Activated CD8-positive, alpha-beta memory T cell treated with anti-CD3 and anti-CD28 coated beads for 1 hour (primary cell): ENCODE measurements at places on chromosomes 3 and 15.

- DNase-seq: no peak
Measured at GRCh38 chr3:144241404-144241803, 269.8 kb downstream of the DIPK2A start.

- DNase-seq: no peak
Measured at GRCh38 chr3:56836276-56837163, 34.8 kb upstream of the ARHGEF3 start.

GRCh38 chr15:71809346-71809745 is 1.0 kb upstream of the NR2E3 start:
- DNase-seq: no peak

DNA sequence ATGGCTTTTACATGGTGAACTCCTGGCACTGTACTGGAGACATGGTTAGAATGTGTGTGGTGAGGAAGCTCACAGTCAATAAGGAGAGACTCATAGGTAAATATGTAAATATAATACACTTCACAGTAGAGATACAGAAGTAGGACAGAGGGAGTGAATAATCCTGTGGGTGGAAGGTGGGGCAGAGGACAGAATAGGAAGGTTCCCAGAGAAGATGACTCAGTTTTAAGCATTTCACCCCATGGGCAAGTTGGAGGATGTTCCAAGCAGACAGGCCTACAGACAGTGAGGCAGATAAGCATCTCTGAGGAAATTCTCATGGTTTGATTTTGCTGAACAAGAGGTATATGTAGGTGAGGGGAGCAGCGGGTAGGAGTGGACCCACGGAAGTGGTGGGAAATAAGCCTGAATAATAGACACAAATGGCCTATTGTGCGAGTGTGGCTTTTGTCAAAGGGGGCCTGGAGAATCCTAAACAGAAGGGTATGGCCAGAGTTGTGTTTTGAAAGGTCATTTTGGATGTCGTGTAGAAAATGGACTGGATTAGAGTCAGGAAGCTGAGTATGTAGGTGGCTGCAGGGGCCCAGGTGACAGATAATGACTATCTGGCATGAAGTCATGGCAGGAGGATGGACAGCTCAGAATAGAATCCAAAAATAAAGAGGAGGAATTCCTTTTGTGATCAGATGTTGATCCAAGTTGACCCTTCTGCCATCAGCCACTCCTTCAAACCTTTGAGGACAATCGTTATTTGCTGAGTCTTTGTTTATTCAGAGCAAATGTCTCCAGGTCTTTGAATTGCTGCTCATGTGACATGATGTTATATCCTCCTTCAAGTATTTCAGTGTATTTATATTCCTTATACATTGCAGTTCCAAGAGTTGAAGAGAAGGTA is 97.3 kb upstream of the THRB start:
- no peak for DNase-seq

DNA sequence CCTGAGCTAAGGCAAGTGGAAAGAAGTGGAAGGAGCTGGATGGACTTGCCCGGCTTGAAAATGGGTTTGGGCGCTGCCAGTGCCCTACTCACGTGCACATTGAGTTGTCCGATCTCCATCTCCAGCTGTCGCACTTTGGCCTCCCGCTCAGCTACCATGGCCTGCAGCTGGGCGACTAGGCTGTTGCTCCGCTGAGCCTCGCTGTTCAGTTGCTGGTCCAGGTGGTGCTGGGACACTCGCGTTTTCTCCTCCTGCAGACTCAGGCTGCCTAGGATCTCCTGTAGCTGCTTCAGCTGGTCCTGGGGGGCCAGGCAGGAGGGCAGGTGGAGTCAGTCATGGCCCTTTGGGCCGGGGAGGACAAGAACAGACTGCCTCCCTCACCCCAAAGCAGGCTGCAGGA is 33.0 kb upstream of the HHATL start:
- DNase-seq: no peak

DNA sequence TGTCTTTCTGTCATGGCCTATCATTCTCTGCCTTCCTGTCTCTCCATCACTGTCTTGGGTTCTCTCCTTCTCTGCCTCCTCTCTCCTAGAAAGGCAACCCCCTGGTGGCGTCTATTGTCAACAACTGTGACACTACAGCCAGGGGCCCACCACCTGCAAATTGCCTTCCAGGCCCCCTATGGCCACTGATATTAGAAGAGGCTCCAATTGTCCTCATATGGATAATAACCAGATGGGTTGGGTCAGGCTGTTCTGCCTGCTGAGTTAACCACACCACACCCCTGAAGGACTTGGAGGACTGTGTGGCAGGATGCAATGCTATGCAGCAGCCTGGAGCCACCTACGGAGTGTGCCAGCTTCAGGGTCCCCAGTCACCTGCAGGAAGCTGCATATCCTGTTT is 665.0 kb downstream of the NTRK3 start:
- DNase-seq: no peak

DNA sequence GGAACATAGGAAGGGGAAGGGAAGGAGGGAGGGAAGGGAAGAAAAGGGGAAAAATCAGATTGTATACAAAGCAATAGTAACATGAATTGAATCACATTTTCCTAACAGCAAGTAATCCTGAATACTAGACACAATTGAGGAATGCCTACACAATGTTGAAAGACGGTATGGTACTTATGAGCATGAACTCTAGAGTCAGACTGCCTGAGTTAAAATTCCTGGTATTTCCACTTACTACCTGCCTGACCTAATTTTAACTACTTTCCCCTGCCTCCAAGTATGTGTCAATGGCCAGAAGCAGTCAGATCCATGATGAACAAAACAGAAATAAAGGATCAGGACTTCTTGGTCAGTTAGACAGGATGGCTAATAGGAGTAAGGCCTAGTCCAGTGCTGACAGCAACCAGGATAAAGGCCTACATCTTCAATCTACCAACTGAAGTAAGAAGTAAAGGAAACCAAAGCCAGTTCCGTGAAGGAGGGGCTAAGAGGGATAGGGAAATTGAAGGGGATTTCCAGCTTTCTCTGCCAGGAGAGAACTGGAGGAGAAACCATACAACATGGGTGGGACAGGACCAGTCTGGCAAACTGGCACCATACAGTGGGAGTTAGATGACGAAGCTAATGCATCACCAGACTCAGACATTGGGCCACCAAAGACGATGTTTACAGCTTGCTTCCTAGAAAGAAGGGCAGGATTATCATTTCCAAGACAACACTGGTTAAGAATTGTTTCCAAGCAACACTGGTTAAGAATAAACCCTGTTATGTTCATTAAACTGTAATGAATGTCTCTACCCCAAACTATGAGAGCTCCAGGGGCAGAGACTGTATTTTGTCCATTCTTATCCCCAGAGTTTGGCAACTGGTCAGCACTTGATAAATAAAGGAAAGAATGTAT is 151.6 kb upstream of the UBE2E2 start:
- DNase-seq: no peak

DNA sequence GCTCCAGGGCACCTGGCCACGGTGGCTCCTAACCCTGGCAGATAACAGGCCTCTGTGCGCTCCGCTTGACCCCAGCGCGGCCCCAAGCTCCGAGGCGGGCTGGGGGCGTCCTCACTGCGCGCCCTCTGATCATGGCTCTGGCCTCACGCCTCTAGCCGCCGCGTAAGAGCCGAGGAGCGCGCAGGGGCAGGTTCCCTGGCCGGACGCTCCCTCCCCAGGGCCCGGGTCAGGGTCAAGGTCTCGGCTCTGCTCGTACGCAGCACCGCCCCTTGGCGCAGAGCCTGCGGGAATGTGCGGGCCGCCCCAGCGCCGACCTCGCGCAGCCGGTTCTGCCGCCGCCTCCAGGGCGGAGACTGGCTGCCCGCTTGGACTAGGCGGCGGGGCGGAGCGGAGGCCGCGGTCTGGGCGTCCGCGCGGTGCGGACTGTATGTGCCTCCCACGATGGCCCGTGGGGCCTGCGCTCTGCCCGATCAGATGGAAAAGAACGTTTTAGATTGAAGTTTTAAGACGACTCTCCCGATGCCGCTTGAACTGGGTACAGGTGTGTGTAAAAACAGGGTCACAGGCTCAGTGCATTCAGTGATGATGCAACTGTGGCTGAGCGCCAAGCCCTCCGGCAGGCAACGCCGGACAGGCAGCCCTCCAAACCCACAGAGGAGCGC is 40.8 kb downstream of the CHST14 start:
- DNase-seq: no peak

- no peak for DNase-seq
Measured at GRCh38 chr15:40489274-40490175, 18.7 kb downstream of the CHST14 start.

DNA sequence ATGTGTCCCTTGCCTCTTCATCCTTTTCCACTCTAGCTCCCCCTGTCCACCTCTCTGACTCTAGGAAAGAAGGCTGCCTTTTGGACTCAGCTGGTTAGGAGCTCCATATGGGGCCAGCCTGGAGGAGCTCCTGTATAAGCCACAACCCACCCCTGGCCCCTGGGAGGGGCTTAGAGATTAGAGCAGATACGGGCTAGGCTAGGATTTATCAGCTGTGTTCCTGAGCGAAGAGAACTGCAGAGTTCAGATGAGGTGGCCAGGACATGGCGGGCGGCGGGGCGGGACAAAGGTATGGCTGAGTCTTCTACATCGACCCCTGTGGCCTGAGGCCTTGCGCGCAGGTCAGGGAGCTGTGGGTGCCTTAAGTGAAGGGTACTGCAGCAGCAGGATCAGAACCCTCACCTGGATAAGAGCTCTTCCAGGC is 7.9 kb downstream of the NBEAL2 start:
- DNase-seq: no peak

- no peak for DNase-seq
Measured at GRCh38 chr15:92669432-92669831, 13.9 kb upstream of the FAM174B start.

DNA sequence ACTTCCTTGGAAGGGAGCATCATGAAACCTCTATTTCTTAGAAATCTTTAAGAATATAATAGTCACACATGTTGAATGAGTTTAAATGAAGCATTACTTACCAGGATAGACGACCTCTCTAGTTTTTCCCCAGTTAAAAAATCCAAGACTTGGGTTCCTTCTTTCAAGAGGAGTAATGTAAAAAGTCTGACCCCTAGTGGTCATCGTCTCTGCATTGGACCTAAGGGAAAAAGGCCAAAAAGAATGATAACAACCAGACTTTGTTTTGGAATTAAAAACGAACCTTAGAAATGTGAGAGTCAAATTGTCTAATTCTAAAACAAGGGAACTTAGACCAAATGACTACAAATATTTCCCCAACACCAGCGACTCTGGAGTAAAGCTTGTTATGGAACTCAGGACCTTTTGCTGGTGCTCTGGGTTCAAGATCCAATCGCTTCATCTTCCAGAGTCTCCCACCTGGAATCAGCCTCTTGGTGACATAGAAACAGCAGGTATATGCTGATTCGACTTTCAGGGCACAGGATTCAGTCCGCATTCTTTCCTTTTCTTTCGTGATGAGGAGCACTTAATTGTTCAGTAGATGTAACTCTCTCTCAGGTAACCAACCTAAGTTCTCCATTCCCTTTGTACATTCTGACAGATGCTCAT is 214.8 kb upstream of the TPRG1 start:
- no peak for DNase-seq

- DNase-seq: peak; percentile 44
Measured at GRCh38 chr3:186259612-186260383, 102.2 kb downstream of the DGKG start.

DNA sequence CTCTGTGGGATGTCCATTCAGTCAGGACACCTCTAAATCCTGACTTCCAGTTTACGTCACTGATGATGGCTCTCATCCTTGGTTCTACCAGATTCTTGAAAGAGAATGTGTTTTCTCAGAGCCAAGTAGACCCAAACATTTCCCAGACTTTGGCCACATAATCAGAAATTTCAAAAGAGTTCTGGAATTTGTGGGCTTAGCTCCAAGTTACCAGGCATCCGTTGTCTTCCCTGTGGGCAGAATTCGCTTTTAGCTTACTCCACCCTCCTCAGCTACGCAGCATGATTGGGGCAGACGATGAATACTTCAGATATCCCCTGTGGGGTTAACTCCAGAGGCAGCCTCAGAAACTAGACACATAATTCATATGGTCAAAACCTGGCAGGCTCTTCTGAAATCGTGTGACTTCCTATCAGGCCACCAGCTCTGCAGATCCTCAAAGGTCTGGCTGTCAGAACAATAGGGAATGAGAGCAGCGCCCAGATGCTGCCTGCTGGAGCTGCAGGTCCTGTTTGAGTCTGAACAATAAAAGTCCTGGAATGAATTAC is 30.6 kb downstream of the CRTC3 start:
- DNase-seq: no peak

- DNase-seq: no peak
Measured at GRCh38 chr15:56982987-56983386, 64.5 kb downstream of the TCF12 start.
